ENCODE measurements at places on chromosomes 12 and 14.
A peak's percentile ranks its signal among the peaks of the same experiment; 100 is the strongest.

GRCh38 chr12:32025906-32026305 lies 66.7 kb downstream of the RESF1 start:
- DNase-seq: peak; percentile 7

DNA sequence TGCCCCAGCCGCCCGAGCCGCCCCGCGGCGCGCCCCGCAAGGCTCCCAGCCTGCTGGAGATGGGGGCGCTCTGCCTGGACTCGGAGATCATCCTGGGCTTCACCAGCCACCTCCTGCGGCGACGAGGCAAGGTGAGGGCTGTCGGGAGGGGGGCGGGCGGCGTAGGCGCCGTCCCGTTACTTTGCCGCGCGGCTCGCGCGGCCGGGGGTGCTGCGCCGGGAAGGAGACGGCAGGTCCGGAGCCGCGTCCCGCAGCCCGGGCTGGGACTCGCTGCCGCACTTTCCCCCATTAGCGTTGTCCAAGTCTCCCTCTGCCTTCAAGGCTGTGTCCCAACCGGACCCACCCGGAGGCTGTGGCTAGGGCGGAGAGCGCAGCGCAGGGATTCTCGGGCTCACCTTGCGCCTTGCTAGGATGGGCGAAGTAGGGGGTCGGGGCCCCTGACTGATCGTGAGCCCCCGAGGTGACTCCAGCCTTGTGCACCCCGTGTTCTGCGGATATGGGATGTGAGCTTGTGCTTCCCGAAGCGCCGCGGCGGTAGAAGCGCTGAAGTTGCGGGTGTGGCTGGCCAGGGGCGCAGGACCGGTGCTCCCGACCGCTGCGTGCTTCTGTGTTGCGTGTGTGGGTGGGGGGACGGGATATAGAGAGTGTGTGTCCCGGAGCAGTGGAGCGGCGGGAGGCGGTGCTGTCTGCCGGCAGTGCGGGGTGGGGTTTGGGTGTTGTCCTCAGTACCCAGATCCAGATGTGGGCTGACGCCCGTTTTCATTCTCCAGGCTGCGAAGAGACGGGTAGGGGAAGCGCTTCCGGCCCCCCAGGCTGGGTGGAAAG lies 1.7 kb upstream of the KIF26A start:
- no peak for DNase-seq

GRCh38 chr12:6038160-6038559 lies 86.3 kb downstream of the VWF start:
- DNase-seq: peak; percentile 34

DNA sequence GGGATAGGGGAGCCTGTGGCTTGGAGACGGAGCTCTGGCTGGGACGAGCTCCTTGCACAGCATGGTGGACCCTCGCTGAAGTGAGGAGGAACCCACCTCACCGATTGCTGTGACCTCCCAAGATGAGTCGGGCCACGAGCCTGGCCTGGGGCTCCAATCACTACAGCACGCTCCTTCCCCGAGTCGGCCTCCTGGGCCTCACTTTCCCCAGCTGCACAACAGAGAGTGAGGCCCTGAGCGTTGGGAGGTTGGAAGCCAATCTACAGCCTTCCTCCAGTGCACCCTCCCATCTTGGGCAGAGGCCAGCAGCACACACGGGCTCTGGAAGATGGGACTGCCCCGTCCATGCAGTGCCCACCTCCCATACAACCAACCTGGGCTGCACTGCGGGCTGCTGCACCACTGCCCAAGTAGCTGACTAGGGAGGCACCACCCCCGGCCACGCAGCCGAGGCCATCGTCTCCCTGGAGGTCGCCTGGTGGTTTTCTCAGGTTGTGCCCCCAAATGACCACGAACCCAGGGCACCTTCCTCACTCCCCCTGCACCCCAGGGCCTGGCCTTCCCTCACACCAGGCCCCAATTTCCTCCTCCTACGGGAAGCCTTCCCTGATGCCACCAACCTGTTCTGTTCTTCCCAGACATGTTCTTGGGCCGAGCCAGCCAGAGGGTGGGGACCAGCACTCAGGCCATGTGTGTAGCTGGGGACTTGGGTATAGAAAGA lies 152.3 kb upstream of the C14orf180 start:
- DNase-seq: no peak

DNA sequence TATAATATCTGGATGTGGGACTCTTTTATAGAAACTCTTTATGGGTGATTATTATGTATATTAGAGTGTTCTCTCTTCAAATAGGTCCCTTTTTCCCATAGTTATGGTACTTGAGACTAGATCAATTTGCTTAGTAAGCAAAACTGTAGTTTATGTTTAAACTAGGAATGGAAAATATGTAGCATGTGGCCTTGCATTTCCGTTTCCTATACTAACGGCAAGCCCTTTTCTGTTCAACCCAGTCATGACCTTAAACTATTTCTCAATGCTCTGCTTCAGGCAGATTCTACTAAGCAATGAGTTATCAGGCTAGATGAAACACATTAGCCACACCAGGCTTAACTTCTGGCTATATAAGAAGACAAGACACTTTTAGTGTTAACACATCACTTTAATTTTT lies 84.6 kb downstream of the OTOGL start:
- DNase-seq: no peak

DNA sequence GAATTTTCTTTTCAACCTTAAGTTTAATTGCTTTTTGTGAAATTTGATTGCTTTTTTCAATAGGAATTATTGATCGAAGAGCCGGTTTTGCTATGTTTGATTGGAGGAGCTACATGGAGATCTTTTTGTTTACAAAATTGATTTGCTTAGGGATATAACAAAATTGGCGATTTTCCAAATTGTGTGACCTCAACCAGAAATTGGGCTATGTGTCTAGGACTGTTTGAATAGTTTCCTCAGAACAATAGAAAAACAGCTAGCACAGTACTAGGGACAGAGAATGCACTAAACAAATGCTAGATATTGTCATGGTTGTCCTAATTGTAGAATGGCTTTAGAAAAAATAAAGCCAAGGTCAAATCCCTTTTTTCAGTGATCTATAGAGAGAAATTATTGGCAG lies 2.4 kb downstream of the SLC17A8 start:
- no peak for DNase-seq

- no peak for DNase-seq
Observed at GRCh38 chr12:57770734-57771133, 1.2 kb downstream of the METTL1 start.

- DNase-seq: no peak
Observed at GRCh38 chr12:97556302-97556779, 93.7 kb downstream of the RMST start.

DNA sequence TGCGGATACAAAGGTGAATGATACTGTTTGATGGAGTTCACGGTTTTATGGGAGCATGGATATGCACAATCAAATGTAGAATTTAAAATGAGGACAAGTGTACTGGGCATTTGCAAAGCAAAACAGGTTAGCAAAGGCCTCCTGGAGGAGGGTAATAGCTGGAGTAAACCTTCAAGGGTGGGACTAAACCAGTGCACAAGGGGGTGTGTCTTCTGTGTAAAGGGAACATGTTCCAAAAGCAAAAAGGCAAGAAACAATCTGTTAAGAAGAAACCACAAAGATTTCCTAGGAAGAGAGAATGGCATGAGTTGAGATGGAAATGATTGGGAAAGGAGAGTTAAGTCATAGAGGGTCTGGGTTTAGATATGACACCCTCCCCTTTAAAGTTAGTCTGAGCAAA lies 109.2 kb upstream of the SLCO1C1 start:
- DNase-seq: no peak

- no peak for DNase-seq
Observed at GRCh38 chr14:103033681-103034096, 23.7 kb downstream of the CDC42BPB start.

DNA sequence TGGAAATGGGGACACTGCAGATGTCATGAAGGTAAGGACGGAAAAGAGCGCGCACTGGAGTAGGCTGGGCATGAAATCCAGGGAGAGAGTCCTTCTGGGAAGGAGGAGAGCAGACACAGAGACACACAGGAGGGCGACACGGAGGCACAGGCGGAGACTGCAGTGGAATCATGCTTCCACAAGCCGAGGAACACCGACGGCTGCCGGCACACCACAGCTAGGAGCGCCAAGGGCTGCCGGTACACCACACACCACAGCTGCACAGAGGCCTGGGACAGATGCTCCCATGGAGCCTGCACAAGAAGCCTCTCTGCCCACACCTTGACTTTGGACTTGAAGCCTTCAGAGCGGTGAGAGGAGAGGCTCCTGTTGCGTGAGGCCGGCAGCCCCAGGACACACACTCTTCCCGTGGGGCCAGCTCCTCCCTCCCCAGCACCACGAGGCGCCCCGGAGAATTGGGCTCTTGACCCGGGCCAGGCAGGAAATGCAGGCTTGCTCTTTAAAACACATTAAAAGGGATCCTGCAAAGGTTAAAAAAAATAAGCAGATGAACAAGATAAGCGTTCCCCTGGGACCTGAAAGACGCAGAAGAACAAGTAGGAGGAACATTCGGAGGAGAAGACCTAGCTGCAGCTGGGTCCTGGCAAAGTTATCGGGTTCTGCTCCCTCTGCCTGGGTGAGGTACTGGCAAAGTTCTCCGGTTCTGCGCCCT lies 28.3 kb upstream of the FZD10 start:
- no peak for DNase-seq

DNA sequence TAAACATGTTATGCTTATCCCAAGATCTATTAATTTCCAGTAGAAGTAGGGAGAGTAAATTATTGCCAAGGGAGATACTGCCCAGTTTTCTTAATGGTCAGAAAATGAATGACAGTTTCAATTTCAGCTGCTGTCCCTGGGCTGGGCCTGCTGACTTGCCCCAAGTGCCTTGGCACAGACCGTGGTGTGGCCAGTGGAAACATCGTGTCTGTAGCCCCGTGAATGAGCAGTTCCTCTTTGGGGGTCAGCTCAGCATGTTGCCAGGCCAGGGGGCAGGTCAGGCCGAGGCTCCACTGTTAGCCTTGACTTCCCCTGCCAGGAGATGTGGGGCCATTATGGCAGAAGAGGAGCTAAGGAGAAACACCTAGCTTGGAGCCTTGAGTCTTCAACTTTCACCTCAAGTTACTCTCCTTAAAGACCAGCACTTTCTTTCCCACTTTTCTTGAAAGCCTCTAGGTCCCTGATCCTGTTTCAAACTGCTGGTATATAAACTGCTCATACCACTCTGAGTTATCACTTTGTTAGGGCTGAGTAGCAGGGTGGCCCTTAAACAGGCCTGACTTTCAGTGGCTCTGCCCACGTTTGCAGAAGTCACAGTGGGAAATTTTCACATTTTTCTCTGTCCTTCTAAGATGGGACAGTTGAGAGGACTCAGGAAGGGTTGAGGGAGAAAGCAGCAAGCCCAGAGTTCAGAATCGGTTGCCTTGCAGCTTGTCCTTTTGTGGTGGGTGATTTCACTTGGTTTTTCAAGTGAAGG lies 73.2 kb downstream of the SUSD6 start:
- DNase-seq: no peak

DNA sequence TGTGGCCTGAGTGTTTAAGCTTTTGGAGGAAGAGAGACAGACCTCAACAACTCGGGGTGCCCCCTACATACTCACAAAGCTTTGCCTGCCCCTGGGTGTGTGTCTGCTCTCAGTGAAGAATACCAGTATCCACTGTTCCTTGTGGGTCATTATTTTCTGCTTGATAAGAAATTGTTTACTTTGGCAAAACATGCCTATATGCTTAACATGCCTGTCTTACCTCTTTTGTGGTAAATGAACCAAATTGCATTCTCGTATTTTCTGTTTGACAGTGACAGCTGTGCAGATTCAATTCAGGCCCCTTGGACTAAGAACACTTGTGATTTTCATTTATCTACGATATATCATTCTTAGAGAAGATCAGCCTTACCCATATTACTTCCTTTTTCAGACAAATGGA lies 50.6 kb upstream of the REP15 start:
- no peak for DNase-seq

GRCh38 chr12:62190689-62191490 lies 69.3 kb upstream of the USP15 start:
- no peak for DNase-seq

DNA sequence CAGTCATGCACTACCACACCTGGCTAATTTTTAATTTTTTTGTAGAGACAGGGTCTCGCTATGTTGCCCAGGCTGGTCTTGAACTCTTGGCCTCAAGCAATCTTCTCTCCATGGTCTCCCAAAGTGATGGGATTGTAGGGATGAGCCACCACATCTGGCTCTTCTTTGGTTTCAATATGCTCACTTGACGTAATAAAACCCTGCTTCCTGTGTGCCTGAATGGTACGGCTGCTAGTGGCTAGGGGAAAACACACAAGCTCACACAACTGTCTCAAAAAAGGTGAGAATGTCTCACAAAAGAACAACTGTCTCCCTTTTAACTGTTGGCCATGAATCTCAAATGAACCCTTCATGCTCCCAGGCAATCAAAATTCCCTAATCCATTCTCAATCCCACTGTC lies 15.0 kb downstream of the C1S start:
- no peak for DNase-seq

GRCh38 chr14:94145902-94146527 lies 16.6 kb upstream of the IFI27L2 start:
- no peak for DNase-seq

DNA sequence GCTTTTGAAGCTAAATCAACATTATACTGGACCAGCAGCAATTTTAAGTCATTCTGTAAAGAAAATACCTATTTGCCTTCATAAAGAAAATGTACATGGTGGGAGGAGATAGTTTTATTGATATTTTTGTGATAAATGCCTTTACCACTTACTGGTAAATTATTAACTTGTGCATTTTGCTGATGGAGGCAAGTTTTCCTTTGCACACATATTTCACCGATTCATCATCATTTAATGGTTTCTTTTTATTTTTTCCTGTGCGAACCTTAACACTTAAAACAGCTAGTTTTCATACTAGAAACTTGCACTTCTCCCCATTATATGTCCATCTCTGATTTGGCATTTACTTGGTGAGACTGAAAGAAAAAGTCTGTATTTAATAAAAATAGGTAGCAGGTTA lies 239.3 kb downstream of the TRHDE start:
- no peak for DNase-seq
